ENCODE measurements at places on chromosomes 13 and 19.

- DNase-seq = peak; percentile 93
These were observed 8.9 kb downstream of the TSHZ3 start for GRCh38 chr19:31340042-31341025.

GRCh38 chr19:48698046-48698445 lies 2.3 kb downstream of the FUT2 start:
- DNase-seq = no peak

- no peak for DNase-seq
These were observed 1.8 kb downstream of the SLITRK1 start for GRCh38 chr13:83880275-83881139.

- no peak for DNase-seq
These were observed 165.4 kb downstream of the FLT1 start for GRCh38 chr13:28329395-28330158.

DNA sequence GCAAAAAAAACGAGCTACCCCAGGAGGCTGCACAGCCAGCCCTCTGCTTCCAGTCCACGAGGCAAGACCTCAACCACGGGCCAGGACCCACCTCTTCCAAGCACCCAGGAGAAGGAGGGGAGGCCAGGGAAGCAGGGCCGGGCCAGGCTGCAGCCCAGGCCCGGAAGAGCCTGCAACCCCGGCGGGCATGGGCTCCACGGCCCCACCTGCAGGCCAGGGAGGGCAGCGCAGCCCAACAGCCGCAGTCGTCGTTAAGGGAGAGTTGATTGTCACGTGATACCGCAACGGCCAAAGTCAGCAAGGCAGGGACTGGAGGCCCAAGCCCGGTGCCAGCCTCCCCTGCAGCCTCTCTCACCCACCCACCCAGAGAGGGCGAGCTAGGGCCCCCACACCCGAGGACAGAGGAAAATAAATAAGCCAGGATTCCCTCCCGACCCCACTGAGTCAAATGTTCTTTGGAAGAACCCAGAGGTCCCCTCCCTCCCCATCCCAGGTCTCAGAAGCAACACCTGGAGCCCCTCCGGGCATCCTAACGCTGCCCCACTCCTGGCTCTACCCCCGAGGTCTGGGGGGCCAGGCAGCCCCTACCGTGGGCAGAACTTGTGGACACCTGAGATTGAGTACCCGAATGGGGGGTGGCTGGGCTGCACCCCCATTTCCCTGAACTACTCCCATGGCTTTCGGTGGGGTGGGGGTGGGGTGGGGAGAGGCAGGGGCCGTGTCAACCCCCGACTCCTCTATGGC lies 5.2 kb upstream of the REXO1 start:
- peak; percentile 79 for DNase-seq

DNA sequence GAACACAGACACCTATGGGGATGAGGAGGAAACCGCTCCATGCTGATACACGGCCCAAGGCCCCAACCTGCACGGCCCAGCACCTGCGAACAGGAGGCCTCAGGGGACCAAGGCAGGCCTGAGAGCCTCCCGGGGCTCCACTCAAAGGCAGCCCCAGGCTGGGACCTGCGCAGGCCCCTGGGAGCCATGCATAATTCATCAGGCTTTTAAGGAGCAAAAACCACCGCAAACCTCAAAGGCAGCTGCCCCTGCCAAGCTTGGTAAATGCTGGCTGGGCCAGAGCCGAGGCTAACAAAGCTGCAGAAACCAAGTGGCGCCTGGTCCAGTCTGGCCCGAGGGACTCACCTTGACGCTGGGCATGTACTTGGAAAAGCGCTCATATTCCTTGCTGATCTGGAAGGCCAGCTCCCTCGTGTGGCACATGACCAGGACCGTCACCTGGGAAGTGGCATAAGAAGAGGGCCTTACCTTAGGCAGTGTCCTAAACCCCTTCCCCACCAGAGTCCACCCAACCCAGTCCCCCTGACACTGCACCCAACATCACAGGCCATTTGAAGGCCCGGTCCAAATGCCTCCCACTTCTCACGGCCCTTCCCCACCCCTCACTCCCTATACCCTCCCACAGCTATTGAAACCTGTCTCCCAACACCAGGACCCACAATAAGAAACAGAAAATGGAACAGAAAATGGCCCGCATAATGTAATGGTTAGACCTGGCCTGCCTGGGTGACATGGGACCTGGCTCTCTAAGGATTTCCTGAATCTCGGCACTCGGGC lies 7.8 kb downstream of the DDX39A start:
- DNase-seq = no peak

DNA sequence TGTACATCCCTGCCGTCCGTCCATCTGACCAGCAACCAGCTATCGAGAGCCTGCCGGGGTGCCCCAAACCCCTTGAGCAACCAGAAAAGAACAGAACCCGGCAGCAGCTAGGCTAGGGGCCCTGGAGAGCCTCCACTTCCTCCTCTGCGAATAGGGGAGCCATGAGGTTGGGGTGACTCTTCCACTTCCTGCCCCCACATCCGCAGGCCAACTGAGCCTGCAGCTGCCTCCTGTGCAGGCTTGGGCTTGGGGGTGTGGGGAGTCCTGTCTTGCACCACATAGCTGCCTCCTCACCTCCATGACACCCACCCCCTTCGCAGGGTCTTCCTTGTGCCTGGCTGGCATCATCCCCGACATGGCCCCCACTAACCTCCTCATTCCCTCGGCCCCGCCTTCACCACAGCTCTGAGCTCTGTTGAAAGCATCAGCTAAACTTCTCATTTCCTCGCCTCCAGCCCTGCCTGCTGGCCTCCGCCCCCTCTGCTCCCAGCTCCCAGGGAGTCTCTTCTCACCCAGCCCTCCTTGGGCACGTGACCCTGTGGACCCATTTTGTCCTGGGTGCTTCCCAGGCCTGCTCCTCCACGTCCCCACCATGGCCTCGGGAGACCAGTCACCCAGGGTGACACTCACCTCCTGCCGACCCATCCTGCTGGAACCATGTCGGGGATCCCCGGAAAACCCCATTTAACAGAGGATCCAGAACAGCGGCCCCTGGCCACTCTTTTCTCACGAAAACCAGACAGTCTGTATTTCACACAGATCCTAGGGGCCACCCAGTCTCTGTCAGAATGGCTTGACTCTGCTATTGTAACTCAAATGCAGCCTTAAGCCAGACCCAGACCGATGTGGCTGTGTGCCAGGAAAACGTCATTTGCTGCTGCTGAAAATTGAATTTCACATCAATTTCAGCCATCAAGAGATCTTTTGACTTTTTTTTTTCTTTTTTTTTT lies 50.4 kb downstream of the MYO9B start:
- peak; percentile 86 for DNase-seq

DNA sequence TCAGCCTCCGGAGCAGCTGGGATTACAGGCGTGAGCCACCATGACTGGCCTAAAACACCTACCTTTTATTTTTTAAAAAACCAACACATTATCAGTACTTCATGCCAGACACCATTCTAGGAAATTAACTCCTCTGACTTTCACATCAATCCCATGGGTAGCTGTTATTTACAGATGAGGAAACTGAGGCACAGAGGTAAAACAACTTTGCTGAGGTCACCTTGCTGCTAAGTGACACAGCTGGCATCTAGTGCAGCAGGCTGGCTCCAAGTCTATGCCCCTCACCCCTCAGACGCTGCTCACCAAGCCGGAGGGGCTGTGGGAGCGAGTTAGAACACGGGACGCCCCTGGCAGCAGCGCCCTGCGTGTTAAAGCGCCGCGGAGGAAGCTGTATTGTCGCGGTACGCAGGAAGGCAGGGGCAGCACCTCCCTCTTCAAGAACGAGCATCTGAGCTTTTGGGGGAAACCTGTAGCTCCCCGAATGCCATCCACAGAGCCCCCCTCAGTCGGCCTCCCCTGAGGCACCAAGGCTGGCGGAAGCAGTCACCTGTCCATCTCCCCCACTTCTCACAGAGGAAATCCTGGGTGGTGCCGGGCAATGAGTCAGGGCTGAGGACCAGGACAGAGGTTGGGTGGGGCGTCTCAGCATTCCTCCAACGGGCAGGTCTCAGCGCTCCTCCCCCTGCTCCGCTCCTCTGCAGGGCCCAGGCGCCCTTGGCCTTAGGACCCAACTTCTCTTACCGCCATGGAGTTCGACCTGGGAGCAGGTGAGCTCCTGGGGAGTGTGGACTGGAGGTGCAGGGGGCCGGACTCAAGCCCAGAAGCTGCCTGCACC lies at the start of gene C19orf33:
C19orf33 (plus strand) TSS at position 735 of the 835 bp plus-strand sequence; CDS start at position 746, 11 bp downstream.
- no peak for DNase-seq

DNA sequence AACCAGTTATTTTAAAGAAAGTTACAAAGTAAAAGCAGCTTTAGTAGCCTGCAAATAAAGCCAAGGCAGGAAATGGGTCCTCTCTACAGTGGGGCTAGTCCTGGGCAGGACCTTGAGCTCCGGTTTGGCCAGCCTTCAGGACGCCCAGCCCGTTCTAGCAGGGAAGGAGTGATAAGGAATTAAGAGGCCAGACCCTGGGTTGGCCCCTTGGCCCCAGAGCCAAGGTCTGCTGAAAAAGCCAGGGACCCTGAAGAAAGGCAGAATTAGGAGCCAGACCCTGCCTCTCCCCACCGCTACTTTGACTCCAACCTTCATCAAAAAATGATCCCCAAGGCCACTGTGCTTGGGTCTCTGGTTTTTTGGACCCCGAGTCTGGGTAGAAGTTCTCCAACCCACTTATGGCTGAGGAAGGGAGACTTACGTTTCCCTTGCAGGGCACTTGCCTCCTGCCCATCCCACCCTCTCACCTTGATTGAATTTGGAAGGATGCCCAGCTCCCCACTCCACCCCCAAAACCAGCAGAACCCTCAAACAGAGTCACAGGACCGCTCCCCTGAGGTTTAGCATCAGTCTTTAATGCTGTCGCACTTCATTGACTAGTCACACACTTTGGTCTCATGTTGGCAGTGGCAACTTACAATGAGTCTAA lies 3.9 kb downstream of the DNAJB1 start:
- no peak for DNase-seq

All from SK-N-DZ (cell line).